ENCODE measurements at places on chromosomes 7 and 10.
A peak's percentile ranks its signal among the peaks of the same experiment; 100 is the strongest.

- no peak overlapping the region for H3K27ac ChIP-seq
- H3K27me3 ChIP-seq, result no peaks in the 10 kb centered on the region
- no peaks in the 10 kb centered on the region for H3K4me1 ChIP-seq
- no peak overlapping the region for H3K4me3 ChIP-seq
- no peaks in the 10 kb centered on the region for H3K36me3 ChIP-seq
- peak; percentile 58 for DNase-seq
Measured at GRCh38 chr7:45682836-45683555, 108.8 kb downstream of the ADCY1 start.

DNA sequence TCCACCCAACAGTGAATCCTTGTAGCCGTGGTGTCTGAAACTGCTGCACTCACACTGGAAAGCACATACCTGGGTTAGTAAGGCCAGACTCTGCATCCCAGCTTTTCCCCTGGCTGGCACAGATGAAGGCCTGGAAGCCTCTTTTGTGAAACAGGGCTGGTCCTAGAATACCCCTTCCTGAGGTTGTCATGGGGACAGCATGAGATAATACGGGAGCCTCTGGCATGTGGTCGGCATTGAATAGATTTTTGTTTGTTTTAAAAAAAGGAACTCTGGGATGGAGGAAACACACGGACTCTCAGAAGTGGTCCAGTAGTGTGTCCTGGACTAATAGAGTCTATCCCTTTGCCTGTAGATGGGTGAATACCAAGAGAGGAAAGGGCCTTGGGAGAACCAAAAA, 129.7 kb downstream of the TMEM178B start:
- no peak for DNase-seq
- no peaks in the 10 kb centered on the region for H3K27me3 ChIP-seq
- no peaks in the 10 kb centered on the region for H3K4me1 ChIP-seq
- H3K4me3 ChIP-seq, result no peak overlapping the region
- no peak overlapping the region for H3K27ac ChIP-seq
- no peaks in the 10 kb centered on the region for H3K36me3 ChIP-seq

DNA sequence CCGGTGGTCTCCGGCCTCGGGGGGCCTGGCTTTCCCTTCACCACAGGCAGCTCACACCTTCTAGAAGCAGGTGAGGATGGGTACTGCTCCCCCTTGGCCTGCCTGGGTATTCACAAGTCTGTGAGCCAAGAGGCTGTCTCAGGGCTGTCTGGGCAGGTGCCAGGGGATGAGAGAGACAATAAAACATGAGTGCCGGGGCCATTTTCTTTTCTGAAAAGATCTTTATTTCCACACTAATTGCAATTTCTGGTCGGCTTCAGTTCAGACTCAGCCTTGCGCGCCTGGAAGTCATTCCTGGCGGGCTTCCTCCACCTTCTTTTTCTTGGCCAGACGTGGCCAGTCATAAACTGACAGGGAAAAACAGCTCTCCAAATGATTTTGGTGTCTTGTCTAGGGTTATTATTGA, 171.2 kb downstream of the ARHGAP12 start:
- H3K36me3 ChIP-seq, result no peaks in the 10 kb centered on the region
- no peaks in the 10 kb centered on the region for H3K27me3 ChIP-seq
- H3K4me3 ChIP-seq, result no peak overlapping the region
- H3K27ac ChIP-seq, result peak overlapping the region; percentile 97
- H3K4me1 ChIP-seq, result peaks cover 44% of the 10 kb centered on the region

GRCh38 chr10:104268713-104269645, at the start of gene GSTO2:
Gene GSTO2, plus strand, starts transcription at chr10:104269184. Its CDS starts 5,732 bp downstream, at chr10:104274916.
- peak within 1 kb of the TSS; percentile 86 for H3K4me3 ChIP-seq
- peak within 1 kb of the TSS; percentile 75 for H3K27ac ChIP-seq
- DNase-seq, result peak; percentile 100
- H3K27me3 ChIP-seq, result no peaks in the 10 kb centered on the region
- peaks cover 41% of the 10 kb centered on the region for H3K36me3 ChIP-seq

DNA sequence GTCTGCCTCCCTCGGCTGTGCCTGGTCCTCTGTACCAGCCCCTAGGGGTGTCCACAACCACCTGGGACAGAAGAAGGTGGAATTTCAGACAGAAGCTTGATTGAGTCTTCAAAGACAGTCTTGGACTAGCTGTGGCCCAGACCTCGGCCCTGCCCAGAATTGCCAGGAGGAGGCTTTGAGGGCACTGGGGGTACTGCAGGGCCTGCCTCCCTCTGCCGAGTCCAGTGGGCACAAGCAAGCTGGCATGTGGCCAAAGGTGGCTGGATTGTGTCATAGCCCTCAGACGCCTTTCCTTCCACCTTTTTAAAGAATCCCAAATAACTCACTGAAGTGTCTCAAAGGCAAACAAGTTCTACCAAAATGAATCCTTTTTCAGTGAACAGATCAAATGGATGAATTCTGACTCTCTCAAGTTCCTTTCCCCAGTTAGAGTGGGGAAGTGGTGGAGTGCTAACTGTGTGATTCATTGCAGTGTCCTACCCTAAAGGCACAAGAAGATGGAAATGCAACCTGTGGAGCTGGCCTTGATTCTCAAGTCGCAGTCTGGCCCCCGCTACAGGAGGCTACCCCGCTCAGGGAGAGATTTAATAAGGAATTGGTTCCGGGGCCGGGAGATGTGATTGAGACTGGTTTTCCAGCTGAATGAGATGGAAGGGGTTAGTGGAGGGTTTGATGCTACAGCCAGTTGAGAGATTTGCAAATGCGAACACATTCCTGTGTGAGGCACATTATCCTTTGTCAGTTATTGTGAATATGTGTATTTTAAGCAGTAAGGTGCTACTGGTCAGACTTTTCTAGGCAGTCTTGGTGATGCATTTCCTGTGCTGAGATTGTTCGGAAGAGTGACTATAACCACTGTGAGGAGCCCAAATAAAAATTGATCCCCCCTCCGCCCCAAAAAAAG, 28.8 kb upstream of the SLC26A4 start:
- no peaks in the 10 kb centered on the region for H3K4me1 ChIP-seq
- no peak overlapping the region for H3K27ac ChIP-seq
- no peak overlapping the region for H3K4me3 ChIP-seq
- no peak for DNase-seq
- H3K36me3 ChIP-seq, result peaks cover 6% of the 10 kb centered on the region

DNA sequence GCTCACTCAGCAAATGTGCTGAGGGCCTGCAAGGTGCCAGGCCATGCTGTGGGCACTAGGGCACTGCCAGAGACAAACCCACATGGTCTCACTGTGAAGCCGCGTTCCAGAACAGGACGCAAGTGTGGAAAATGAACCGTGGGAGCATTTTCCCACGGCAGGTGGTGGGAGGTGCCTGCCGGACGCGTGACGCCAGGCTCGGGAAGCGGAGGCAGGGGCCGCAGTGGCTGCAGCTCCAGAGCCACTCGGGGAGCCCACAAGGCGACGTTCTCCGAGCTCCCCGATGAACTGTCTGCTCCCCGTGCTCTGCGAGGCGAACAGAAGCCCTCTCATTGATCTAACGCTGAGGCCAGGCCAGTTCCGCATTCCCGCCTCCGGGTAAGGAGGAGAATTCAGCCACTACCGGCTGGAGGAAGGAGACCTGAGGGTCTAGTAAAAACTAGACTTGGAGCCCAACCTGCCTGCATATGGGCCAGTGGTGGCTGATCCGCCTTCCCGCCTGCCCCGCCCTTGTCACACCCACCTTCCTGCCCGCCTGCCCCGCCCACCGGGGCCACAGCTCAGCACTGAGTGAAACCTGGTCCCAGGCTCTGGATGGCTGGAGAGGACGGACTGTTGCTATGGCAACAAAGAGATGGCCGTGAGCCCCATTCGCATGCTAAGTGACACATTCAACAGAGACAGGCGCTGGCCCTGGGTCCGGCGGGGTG, 13.1 kb downstream of the ADGRA1 start:
- H3K4me1 ChIP-seq, result no peaks in the 10 kb centered on the region
- H3K27ac ChIP-seq, result no peak overlapping the region
- H3K36me3 ChIP-seq, result no peaks in the 10 kb centered on the region
- DNase-seq, result no peak
- H3K4me3 ChIP-seq, result no peak overlapping the region
- H3K27me3 ChIP-seq, result no peaks in the 10 kb centered on the region

- no peaks in the 10 kb centered on the region for H3K27me3 ChIP-seq
- H3K27ac ChIP-seq, result no peak overlapping the region
- peaks cover 28% of the 10 kb centered on the region for H3K36me3 ChIP-seq
- DNase-seq, result no peak
- no peak overlapping the region for H3K4me3 ChIP-seq
Measured at GRCh38 chr10:70090951-70091350, 38.3 kb downstream of the MACROH2A2 start.

DNA sequence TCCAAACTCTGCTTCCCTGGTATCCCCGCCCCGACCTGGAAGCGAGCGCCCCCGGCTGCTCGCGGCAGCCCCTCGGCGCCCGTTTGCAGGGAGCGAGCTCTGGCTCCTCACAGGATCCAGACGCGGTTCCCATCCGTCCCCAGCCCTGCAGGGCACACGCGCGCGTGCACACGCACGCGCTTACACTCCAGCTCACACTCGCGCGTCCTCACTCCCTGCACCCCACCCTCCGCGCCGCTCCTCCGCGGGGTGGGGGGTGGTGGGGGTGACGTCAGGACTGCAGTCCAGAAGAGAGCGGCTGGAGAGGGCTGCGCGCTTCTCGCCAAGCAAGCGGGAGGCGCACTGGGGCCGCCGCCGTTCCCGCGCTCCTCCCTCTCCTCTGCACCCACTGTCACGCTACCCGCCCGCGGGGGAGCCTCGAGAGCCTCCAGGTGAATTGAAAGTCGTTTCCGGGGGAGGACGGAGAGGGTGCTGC, 255.6 kb downstream of the OTUD1 start:
- H3K27ac ChIP-seq, result no peak overlapping the region
- peak overlapping the region; percentile 35 for H3K4me3 ChIP-seq
- no peak for DNase-seq
- H3K4me1 ChIP-seq, result peaks cover 13% of the 10 kb centered on the region
- H3K27me3 ChIP-seq, result no peaks in the 10 kb centered on the region

- no peak for DNase-seq
- no peaks in the 10 kb centered on the region for H3K27me3 ChIP-seq
- H3K4me1 ChIP-seq, result peaks cover 21% of the 10 kb centered on the region
- no peak overlapping the region for H3K4me3 ChIP-seq
Measured at GRCh38 chr7:27897001-27897400, 157.0 kb downstream of the TAX1BP1 start.

- H3K4me1 ChIP-seq, result no peaks in the 10 kb centered on the region
- no peak for DNase-seq
- H3K36me3 ChIP-seq, result no peaks in the 10 kb centered on the region
- H3K27ac ChIP-seq, result no peak overlapping the region
- H3K4me3 ChIP-seq, result no peak overlapping the region
Measured at GRCh38 chr7:70634071-70634470, 497.9 kb upstream of the GALNT17 start.

Measured in vagina (tissue), 2 donors.